NCI-H1930 (cell line): ENCODE measurements at places on chromosomes 2 and 18.
A peak's percentile ranks its signal among the peaks of the same experiment; 100 is the strongest.

GRCh38 chr18:77482190-77483085, 232.8 kb downstream of the GALR1 start:
- no peak for DNase-seq

DNA sequence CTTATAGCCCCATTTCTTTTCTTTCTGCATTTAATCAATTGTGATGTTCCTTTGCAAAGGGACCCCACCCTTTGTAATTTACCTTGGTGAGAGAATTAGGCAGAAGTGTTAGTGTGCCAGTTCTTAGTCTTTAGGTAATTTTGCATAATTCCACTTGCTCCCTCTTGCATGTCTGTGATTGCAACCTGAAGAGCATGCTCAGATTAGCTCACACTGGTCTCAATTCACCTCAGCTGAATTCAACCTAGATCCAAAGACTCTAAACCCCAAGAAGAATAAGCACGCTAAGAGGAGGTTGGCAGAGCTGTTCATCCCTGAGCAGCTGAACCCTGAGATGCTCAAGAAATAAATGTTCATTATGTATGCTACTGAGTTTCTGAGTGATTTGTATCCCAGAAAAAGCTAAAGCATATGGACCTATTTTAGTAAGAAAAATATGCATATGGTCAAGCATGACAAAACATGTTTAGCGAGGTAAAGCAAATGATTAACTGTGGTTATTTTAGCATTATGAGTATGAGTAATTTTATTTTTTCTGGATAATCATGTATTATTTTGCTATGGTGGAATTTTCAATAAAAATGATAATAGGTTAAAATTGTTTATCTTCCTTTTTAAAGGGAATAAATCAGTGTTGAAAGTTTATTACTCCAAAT, 299.2 kb upstream of the ZSWIM2 start:
- DNase-seq, result no peak

DNA sequence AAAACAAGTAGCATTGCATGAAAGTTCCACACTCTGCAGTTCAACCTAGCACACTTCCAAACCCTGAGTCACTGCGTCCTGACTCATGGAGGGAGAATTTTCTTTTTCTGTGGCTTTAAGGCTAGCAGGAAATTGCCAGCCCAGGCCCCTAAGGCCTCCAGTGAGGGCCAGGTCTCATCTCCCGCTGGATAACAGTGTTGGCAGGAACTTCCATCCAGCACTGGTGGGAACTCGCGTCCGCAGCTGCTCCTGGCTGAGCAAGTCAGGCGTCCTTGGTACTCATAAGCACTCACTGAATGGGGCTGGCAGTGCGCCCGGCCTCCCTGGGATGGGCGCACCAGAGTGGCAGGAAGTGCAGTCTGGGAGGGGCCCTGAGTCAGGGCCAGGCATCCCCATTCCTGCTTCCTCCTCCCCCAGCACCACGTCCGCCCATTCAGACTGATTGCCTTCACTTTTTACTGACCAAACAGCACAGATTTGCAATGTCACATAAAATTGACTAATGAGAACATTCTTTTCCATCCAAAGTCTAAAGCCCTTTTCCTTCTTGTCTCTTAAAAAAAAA, 14.3 kb downstream of the MALL start:
- no peak for DNase-seq

- DNase-seq, result no peak
Observed at GRCh38 chr2:200962811-200963123, 693 bp downstream of the ORC2 start.

DNA sequence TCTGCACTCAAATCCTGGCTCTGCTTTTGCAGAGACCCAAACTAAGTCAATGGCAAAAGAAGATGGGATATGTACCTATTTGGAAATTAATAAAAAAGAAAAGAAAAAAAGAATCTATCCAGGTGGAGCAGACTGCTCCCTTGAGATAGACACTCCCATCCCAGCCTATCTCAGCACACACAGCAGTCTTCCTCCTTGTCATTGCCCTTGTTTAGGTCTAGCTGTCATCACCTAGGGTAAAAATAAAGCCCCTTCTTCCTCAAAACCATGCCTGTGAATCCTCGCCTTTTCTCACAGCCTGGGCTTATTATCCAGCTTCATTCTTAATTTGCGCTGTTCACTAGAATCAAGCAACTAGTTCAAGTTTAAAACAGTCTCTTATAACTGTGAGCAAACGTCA, 30.7 kb upstream of the ACSL3 start:
- DNase-seq, result no peak

DNA sequence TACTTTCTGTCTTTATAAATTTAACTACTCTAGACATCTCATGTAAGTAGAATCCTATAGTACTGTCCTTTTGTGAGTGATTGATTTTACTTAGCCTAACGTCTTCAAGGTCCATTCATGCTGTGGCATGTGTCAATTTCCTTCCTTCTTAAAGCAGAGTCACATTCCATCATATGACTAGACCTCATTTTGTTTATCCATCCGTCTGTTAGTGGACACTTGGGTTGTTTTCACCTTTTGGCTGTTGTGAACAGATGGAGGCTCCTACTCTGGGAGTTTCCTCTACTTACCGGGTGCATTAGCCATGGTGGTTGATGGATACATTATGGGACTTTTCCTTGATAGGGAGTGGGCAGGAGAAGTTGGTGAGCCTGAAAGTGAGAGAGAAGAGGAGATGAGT, 6.4 kb upstream of the PDIA6 start:
- no peak for DNase-seq

DNA sequence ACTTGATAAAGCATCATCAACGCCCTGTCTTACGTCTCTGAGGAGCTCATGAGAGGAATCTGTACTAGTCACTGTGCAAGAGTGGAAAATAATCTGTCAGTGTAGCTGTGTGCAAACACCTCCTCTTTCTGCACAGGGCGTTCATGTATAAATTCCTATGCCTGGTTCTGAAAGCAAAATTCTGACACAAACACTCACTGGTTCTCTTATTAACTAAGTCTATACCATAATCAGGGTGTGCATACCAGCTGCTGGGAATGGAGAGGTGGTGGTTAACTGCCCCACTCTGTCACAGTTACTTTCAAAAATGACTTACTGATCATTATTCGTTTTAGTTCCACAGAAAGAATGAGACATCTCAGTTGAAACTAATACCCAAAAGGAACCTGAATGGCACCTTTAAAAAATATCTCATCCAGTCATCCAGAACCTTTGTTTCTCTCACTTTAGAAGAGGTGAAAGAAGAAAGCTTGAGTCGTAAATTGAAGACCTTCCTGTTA, 35.7 kb downstream of the STK39 start:
- no peak for DNase-seq

DNA sequence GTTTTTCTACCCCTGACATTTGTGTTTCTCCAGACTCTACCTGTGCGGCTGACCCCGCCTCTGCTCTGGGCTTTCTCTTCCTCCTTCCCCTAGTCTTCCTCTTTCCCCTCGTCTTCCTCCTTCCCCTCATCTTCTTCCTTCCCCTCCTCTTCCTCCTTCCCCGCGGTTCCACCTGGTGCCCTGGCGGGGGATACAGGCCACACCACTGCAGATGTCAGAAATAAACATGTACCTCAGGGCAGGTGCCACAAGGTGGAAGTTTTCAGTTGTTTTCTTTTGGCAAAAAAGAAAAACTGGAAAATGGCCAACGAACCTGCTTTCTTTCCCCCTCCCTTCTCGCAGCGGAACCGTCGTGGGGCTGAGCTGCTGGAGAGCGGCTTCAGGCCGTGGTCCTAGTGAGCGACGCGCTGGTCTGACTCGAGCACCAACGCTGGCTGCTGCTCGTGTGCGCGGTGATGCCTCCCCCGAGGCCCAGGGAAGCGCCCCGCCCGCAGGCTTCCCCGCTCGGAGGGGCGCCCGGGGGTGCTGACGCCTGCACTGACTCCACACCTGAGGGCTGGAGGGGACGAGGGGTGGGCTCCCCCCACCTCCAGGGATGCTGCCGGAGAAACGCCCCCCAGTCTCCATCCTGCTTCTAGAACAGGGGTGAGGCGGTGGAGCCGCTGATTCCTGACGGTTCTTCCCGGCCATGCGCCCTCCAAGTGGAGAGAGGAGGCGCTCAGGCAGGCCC, 83.7 kb upstream of the ZNF516 start:
- no peak for DNase-seq

DNA sequence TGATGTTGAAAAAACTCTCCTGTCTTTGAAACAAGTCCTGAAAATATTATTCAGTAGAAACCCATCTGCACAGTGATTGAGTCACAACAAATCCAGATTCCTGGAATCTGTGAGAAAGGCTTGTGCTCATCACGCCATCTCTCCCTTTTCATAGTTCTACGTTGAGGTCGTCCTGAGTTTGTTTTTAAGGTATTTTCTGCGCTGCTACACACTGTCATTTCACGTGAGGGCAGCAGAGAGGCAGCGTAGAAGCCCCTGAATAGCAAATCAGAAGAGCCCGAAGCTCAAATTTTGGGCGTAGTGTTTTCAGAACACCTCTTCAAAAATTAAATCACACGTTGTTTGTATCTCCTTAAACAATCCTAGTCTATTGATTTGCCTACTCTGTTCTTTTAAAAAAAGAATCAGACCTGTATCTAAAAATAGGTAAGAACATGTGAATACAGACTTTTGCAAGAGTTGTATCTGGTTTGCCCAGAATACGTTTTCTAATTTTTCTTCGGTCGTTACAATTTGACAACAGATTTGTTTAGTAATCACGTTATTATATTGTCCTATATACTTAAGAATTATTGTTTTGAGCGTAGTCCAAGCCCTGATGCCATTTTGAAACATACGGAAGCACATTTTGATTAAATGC, 61.6 kb upstream of the SLC38A11 start:
- no peak for DNase-seq

DNA sequence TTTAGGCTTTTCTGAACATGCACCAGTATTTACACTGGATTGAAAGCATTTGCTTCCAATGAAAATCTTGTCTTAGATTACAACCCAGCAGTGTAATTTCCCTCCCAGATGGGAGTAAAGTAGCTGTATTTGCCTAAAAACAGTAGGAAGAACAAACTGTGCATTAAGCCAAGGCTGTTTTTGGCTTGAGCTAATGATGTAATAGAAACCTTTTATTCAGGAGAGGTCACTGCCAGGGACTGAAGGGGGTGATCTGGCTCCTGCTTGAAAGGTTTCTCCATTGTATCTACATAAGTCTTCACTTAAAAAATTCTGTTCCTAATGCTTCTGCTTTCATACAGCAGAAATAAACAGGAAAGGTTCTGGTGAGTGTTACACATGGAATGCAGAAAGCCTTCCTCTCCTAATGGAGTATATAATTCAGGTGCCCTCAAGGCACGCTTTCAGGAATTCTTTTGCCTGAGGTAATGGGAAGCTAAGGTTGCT, 74.4 kb downstream of the MEIS1 start:
- DNase-seq, result no peak

GRCh38 chr2:178913049-178913441, 105.8 kb upstream of the TTN start:
- DNase-seq, result no peak

- no peak for DNase-seq
Observed at GRCh38 chr18:49321797-49322461, 138.5 kb downstream of the DYM start.

DNA sequence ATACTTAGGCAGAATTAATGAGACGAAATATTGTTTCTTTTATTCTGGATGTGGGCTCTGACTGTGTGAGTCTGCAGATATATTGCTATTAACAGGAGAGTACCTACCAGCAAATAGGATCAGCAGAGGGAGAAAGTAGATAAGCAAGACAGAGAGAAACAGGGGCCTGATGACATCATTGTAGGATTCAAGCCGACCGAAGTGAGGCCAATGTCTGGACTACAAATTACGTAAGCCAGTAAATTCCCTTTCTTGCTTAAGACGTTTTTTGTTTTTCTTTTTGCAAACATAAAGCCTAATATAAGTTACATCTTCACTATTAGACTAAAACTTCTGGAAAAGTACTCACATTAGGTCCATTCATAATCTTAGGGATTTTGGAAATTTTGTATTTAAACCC, 21.4 kb upstream of the PTPRM start:
- no peak for DNase-seq

GRCh38 chr18:79515331-79515730, 119.6 kb downstream of the NFATC1 start:
- DNase-seq, result no peak

DNA sequence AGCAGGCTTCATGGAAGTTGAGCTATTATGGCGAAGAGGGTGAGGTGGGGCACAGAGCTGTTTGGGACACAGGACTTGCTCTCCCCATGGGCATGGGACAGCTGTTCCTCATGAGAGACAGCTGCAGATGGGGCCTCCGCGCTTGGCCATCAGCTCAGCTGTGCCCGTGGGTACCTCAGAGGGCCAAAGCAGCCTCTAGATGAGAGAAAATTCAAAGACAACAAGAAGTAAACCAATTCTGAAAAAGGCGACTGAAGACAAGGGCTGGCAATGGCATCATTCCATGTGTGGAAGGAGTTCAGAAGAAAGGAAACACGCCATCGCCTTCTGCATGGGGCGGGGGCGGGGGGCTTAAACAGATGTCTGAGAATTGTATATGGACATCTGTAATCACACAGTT, 136.2 kb downstream of the BCL2 start:
- no peak for DNase-seq

DNA sequence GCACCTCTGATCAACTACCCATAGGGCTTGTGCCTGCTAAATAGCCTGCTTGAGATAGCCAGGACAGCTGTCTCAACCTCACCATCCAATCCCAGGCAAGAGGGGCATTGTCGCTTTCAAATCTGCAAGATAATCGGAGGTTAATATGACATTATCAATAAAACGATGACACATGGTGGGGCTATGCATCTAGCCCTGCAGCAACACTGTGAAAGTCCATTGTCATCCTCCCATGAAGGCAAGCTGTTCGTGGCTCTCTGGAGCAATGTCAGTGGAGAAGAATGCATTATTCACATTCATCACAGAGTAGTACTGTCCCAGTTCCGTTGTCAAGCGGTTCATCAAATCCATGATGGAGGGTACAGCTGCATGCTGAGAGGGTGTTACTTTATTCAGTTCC, 18.9 kb upstream of the KLHL23 start:
- DNase-seq, result no peak

GRCh38 chr2:100104718-100105677, 37.4 kb downstream of the AFF3 start:
- DNase-seq, result peak; percentile 19

GRCh38 chr2:11920993-11921583, 174.7 kb downstream of the LPIN1 start:
- DNase-seq, result no peak

DNA sequence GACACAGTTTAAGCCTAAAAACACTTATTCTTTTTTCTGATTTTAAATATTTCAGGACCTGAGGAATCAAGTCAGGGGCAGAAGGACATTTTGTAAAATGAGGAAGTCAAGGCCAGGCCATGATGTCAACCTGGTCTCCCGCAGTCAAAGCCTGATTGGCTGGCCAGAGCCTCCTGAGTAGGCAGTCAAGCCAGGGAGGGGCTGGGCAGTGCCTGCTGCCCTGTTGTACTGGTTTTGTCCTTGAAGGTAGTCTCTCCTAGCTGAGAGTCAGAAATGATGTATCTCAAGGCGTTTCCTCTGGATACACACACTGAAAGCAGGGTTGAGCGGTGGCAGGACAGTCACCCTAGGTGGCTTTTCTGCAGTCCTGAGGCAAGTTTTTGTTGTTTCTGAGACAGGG, 19.8 kb downstream of the CCT7 start:
- DNase-seq, result no peak
